CD4-positive, alpha-beta T cell treated with Interleukin-10 for 1 hour (primary cell): ENCODE measurements at places on chromosomes 1 and 21.

DNA sequence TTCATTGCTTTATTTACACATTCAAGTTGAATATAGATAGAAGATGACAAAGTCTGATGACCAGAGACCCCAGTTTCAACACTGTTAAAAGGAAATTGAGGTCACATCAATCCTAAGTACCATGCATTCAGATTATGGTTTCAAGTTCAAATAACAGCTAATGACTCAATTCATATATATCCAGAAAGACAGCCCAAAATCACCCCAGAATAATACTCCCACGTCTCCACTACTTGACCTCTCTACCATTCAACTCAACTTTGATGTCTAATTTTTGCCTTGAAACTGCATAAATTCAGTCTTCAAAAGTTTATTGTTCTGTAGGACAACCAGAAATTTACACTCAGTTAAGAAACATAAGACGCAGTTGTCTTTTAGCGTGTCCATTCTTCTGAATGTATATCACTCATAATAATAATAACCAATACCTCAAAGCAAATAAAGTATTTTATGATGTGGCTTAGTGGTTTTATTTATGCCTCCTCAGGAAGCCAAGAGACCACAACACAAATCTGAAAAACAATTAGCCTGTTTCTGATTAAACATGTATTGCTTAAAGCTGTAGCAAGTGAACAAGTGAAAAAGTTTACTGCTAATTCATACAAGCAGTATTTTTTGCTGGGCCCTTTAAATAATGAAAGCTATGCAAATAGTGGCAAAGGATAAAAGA lies 569.0 kb downstream of the LTN1 start:
- DNase-seq, result no peak

DNA sequence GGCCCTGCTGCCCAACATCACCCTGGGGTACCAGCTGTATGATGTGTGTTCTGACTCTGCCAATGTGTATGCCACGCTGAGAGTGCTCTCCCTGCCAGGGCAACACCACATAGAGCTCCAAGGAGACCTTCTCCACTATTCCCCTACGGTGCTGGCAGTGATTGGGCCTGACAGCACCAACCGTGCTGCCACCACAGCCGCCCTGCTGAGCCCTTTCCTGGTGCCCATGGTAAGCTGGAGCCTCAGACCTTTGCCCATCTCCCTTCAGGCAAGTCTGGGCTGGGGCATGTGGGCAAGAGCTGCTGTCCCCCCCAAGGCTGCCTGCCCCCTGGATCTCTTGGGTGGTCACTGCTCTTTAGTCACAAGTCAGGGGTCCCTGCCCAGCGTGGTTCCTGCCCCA lies 8.8 kb upstream of the ZBTB48 start:
- no peak for DNase-seq

DNA sequence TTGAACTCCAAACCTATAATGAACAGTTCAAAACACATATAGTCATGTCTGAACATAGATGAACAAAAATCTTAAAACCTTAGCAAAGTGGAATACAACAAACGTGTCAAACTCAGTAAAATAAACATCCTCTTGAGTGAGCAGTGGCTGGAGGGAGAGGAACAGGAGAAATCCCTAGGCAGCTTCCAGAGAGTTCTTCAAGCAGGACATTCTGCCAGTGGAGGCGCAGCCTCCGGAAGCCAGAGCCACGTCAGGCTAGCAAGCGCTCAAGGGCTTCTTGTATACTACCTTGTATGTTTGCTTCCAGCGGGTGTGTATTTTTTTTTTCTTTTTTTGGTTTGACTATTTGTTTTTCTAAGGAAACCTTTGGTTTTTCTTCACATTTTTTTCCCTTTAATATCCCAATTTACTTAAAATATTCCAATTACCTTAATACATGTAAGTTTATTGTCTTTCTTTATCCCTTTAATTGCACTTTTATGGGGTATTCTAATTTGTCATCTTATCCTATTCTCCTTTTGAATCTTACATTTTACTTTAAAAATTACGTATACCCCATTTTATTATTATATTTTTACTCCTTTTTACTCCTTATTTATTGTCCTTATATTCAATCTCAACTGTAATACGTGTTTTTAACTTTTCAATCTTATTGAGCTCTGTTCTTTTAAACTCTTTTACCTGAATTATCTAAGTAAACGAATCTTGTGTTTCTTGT lies 42.0 kb downstream of the COLGALT2 start:
- DNase-seq, result no peak

GRCh38 chr1:168504064-168504837 lies 39.5 kb downstream of the XCL2 start:
- DNase-seq, result no peak

GRCh38 chr1:67162954-67163353 lies 3.3 kb upstream of the IL23R start:
- DNase-seq, result no peak

GRCh38 chr1:157496121-157496526 lies 56.2 kb downstream of the FCRL5 start:
- peak; percentile 52 for DNase-seq

DNA sequence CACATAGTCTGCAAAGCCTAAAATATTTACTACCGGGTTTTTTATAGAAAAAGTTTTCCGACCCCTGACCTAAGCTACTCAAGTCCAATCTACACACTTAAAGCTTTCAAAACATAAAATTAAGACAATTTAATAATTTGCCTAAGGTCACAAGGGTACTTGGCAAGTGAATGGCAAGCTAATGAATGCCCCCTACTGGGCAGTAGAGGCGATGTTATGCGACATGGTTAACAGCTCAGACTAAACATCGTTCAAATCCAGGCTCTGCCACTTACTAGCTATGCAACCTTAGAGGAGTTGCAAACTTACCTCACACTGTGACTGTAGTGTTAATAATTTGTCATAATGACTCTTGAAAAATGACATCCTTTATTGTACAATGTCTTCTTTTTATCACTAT lies 317.2 kb upstream of the NFIA start:
- DNase-seq, result no peak

- peak; percentile 47 for DNase-seq
Measured at GRCh38 chr1:201171063-201172036, 17.1 kb upstream of the TMEM9 start.

DNA sequence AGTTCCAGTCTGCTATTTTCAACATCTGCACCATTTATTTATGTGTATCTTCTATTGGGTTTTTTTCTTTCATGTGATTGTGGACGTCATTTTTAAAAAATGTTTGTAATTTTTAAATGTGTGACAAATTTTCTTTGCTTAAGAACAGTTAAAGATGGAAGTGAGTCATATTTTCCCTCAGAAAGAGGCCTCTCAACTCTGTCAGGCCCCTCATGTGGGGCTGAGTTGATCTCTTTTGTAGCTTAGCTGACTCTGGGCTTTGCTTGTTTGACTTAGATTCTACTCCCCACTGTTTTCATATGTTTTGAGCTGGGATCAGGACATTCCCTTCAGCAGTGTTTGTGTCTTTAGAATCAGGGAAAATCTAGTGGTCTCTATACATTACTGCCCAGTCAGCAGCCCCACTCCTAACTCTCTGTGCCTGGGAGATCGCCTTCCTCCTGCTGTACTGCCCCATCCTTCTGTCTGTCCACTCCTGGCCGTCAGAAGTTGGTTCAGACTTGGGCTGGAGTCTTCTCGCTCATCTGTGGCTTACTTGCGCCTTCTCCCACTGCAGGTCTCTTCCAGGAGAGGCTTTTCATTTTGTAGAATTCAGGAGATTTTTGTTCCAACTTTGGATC lies 137.4 kb downstream of the DYRK1A start:
- DNase-seq, result no peak

DNA sequence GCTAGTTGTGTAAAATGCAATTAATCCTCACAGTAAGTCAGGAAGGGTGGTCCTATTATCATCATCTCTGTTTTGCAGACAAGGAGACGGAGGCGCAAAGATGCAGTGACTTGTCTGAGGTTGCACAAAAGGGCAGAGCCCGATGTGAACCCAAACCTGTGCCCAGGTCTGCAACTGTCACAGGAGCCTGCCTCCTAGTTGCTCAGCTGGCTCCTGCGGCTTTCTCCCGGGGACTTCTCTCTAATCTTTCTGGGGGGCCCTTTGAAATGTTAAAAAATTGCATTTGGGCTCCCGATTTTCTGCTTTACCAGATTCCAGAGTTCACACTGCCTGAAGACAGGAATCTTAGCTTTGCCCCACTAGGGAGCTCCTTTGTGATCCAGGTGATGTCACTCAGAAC lies 9.4 kb downstream of the CNR2 start:
- DNase-seq, result no peak

- DNase-seq, result no peak
Measured at GRCh38 chr1:178954325-178954690, 71.4 kb upstream of the FAM20B start.

DNA sequence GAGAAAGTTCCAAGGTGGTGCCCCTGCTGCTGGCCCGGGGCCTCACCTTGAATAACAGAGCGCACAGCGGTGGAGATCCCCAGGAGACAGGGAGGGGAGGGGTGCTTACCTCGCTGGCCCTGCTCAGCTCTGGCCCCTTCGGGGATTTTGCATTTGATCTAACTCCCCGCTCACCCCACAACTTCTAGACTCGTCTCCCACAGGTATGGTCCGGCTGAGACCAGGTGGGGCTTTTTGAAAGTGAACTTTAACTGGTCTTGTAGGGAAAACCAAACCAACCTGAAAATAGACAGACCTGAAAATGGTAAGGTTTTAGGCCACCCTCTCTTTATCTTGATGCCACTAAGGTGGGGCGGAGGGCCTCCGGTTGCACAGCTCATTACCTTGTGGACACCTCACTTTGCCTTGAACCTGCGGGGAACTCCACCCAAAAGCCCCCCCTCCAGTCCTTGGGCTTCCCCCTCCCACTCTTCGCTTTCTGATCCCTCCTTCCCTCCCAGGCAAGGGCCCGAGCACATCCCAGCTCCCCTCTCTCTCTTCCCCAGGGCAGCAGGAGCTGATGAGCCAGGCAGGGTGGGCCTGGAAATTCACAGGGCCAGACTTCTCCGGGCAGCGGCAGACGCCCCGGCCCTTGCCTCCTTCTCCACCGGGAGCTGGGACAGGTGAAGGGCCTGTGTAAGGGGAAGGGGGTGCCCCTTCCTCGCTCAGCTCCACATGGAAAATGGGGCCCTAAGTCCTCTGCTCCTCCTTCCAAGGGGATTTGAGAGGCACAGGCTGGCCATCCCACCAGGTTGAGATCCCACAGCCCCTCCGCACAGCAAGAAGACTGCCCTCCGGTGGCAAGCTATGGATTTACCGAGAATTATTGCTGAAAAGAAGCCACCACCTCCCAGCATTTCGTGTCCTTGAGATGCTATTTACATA lies 16.1 kb downstream of the TNFRSF8 start:
- DNase-seq, result peak; percentile 57

DNA sequence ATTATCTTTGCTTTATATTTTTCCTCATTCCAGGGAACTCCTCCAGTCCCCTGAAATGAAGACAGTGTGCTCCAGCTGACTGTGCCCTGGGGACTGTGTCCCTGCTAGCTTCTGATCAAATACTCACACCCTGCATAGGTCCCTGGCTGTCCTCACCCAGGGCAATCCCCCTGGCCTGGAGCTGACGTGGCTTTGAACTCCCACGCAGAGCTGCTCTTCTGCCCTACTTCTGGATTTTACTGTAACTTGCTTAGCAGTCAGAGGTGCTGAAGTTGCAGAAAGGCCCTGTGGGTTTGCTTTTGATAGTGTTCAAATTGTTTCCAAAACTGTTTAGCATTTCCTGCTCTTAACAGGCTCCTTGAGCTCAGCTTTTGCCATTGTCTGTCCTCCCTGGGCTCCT lies 186.5 kb downstream of the FASLG start:
- DNase-seq, result peak; percentile 51

GRCh38 chr21:28419811-28420210 lies 572.9 kb downstream of the LTN1 start:
- no peak for DNase-seq

DNA sequence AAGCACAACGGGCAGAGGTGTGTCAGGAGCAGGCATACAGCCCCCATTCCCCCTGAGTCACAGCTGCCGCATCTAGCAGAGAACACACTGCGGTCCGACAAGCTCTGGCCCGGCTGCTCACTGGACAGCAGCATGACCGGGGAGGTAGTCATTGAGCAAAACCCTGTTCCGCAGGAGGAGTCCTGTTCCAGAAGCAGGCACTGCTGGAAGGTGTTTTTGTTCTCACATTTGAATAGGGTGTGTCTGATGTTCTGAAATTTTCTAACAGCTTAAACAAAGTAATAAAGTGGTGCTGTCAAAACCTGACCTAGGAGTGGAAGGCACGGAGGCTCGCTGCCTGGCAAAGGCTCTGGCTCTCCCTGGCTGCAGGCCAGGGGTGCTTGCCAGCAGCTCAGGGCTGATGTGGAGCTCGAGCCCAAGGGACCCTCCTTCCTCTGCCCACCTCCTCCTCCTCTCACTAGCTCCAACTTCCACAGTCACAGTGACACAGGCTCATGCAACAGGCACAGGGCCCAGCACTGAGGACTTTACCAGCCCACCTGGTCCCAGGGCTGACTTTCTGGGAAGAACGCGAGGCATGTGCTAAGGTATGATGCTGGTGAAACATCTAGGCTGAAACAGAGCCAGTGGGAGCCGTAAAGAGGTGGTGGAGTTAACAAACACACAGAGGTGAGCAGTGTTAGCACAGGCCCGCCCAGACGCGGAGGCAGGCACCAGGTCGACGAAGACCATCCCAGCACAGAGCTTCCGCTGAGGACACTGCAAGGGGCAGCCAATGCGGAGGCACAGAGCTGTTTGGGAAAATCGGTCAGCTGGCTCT lies 118.6 kb upstream of the IFFO2 start:
- no peak for DNase-seq

GRCh38 chr1:96038636-96039035 lies 682.9 kb upstream of the PTBP2 start:
- DNase-seq, result no peak

GRCh38 chr1:221511797-221512196 lies 230.1 kb downstream of the DUSP10 start:
- no peak for DNase-seq

DNA sequence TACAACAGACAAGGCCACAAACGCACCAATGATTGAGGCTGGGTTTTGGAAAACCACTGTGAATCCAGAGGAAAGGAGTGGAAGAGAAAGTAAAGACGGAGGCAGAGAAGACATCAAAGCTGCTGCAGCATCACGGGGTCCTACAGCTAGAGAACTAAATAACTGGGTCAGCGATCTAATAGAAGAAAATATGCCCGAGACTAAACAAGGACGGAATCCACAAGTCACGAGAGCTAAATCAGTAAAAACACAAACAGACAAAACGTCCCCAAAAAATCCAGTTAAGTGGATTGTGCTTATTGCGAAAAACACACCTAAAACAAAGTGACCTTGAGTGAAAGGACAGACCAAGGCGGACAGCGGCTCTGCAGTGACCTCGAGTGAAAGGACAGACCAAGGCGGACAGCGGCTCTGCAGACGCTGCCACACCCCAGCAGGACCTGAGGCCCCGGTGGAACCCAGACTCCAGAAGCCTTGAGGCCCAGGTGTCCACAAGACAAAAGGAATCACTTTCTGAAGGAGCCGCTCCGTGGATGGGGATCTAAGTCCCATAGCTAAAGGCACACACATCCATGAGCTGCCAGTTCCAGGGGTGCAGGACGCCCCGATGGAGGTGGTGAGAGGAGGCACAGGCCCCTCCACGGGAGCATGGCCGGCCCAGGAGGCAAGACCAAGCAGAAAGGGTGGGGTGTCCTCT lies 6.0 kb downstream of the FTCD start:
- no peak for DNase-seq

- no peak for DNase-seq
Measured at GRCh38 chr1:246705368-246705767, 18.8 kb upstream of the SCCPDH start.
